RWPE1 (cell line): ENCODE measurements at places on chromosomes 4 and X.

- DNase-seq = no peak
These were observed 140.2 kb upstream of the KLF3 start for GRCh38 chr4:38523524-38524448.

- no peak for DNase-seq
These were observed 32.7 kb upstream of the GLRA2 start for GRCh38 chrX:14496674-14497073.

GRCh38 chr4:93865650-93866049 lies 37.1 kb downstream of the ATOH1 start:
- DNase-seq = no peak

DNA sequence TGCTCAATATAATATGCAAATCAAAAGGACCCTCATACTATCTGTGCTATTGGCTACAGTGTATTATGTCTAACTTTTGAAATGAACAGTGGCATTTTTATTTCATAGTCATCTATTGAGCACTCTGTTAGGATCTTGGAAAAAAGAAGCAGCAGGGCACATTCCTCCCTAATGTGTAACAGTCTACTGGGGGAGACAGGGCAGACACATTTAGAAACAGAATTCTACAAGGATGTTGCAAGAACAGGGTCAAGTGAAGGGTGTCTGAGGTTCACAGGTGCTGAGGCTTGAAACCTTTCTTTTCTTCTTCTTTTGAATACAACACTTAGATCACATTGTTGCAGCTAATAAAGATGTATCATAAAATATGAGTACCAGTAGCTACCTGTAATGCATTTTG lies 129.7 kb upstream of the SLC4A4 start:
- no peak for DNase-seq

DNA sequence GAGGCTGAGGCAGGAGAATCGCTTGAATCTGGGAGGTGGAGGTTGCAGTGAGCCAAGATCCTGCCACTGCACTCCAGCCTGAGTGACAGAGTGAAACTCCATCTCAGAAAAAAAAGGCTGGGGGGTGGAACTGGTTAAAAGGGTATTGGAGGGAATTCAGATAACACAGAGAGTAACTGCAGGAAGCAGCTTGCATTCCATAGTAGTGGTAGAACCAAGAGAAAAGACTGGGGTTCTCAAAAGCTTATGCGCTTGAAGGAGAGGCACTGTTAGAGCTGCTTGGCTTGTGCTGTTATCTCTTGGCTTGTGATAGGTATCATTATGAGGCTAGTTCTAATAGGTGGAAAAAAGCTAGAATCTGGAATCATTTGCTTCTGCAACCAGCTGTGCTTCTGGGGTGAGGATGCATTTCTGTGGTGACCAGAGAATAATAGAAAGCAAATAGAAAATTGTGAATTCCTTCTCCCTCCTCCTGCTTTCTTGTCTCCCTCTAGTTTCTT lies 91.2 kb upstream of the ELOVL6 start:
- DNase-seq = no peak

GRCh38 chr4:98653890-98654867 lies 4.2 kb downstream of the TSPAN5 start:
- peak; percentile 81 for DNase-seq

GRCh38 chr4:89894649-89895550 lies at the start of gene MMRN1:
Gene MMRN1, plus strand, starts transcription at chr4:89894854. Its CDS starts 118 bp downstream, at chr4:89894972.
- DNase-seq = no peak

GRCh38 chr4:1087371-1087770 lies 26.0 kb downstream of the RNF212 start:
- DNase-seq = no peak

DNA sequence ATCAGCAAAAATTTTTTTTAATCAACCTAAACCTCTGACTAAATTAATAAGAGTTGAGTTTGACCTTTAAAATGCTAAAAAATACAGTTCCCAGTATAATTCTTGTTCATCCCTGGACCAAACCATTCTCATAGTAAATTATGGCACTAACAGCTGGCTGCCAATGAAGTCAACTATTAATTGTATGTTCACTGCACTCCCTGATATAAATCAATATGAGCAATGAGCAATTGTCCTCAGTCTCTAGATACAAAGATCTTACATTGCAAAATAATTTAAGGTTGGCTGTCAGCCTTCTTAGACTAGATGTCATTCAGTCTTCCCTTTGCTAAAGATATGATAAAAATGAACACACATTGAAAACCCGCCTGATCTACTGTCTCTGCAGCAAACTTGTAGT lies 39.3 kb downstream of the NKX6-1 start:
- DNase-seq = no peak

- no peak for DNase-seq
These were observed 1050.0 kb upstream of the INTU start for GRCh38 chr4:126582737-126583136.

DNA sequence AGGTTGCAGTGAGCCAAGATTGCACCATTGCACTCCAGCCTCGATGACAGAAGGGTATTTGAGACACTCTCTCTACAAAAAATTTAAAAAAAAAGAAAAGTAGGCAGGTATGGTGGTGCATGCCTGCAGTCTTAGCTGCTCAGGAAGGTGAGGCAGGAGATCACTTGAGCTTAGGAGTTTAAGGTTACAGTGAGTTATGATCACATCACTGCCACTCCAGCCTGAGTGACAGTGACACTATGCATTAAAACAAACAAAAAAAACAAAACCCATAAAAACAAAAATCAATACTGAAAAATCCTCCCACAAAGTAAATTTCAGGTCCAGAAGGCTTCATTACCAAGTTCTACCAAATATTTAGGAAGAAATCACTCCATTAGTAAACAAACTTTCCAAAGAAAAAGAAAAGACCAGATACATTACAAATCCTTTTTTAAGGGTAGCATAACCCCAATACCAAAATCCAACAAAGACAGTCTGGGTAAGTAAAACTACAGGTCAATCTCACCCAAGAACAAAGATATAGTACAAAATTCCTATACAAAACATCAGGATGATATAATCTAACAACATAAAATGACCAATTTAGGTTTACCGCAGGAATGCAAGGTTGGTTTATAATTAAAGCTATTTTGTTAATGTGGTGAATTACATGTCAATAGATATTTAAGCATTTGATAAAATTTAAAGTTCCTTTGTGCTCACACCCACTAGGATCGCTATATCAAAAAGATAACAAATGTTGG lies 11.7 kb downstream of the NELFA start:
- DNase-seq = no peak

DNA sequence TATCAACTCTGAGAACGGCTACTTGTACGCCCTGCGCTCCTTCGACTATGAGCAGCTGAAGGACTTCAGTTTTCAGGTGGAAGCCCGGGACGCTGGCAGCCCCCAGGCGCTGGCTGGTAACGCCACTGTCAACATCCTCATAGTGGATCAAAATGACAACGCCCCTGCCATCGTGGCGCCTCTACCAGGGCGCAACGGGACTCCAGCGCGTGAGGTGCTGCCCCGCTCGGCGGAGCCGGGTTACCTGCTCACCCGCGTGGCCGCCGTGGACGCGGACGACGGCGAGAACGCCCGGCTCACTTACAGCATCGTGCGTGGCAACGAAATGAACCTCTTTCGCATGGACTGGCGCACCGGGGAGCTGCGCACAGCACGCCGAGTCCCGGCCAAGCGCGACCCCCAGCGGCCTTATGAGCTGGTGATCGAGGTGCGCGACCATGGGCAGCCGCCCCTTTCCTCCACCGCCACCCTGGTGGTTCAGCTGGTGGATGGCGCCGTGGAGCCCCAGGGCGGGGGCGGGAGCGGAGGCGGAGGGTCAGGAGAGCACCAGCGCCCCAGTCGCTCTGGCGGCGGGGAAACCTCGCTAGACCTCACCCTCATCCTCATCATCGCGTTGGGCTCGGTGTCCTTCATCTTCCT lies 2.7 kb downstream of the PCDH10 start:
- no peak for DNase-seq

- DNase-seq = no peak
These were observed 757 bp upstream of the SRPK3 start for GRCh38 chrX:153779891-153780677.

DNA sequence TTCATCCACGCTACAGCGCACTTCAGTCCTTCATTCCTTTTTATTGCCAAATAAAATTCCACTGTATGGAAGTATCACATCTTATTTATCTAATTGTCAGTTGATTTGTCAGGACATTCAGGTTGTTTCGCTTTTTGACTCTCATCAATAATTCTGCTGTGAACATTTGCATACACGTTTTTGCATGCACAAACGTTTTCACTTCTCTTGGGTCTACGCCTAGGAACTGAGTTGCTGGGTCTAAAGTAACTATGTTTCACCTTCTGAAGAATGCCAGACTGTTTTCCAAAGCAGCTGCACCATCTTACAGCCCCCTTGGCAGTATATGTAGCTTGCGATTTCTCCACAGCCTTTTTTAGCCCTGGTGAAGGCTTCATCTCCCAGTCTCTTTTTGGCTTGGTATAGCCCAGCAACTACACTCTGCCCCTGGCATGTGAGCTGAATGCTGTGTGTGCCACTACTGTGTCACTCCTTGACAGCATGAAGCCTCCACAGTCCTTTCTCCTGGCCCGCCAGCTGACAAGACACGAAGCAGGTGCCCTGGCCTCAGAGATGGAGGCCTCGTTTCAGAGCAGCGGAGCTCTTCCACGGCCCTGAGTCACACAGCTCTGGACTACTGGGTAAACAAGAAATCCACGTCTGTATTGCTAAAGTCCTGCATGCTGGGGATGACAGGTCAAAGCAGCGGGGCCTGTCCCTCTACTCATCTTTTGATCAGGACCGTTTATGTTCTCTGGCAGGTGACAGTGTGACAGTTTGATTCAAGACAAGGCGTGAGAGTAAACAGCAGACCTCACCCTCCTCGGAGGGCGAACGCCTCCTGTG lies 75.5 kb downstream of the NSUN7 start:
- DNase-seq = no peak

- DNase-seq = no peak
These were observed 34.8 kb downstream of the PHOX2B start for GRCh38 chr4:41713768-41714167.

DNA sequence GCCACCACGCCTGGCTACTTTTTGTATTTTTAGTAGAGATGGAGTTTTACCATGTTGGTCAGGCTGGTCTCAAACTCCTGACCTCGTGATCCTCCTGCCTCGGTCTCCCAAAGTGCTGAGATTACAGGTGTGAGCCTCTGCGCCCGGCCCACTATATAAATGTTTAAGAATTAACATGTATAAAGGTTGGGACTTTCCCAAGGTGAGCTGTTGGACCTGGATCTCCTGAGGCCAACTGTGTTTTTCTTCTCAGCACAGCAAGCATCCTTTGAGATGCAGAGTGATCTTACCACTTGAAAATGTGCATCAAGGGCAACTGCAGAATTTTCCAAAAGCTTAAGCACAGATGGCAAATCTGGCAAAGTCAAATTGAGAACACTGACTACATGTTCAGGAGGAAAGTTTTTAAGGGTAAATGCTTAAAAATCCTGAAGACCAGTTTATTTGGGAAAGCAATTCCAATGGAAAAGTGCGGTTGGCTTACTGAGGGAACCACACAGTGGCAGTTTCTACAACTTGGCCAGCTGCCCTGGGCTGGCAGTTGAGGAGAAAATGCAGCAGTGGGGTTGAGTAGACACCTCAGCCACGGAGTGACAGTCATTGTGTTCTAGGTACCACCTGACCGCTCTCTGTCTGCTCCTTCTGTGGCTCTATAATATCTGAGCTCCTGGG lies 168.9 kb downstream of the CBR4 start:
- no peak for DNase-seq

GRCh38 chrX:18677161-18677869 lies 5.4 kb upstream of the RS1 start:
- DNase-seq = no peak

DNA sequence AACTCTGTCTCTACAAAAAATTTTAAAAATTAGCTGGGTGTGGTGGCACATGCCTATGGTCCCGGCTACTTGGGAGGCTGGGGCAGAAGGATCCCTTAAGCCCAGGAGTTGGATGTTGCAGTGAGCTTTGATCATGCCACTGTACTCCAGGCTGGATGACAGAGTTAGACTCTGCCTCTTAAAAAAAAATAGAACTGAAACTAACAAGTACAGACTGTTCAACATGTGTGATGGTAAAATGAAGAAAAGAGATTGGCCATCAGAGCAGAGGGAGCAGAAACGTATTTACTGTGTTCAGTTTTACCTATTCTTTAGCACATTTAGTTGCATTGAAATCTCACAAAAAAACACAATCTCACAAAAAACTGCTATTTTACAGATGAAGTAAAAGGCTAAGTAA lies 77.9 kb upstream of the NAP1L5 start:
- DNase-seq = no peak

- DNase-seq = no peak
These were observed 480.5 kb upstream of the FSTL5 start for GRCh38 chr4:162644346-162644745.

GRCh38 chrX:109773374-109773773 lies 40.3 kb upstream of the ACSL4 start:
- DNase-seq = no peak

DNA sequence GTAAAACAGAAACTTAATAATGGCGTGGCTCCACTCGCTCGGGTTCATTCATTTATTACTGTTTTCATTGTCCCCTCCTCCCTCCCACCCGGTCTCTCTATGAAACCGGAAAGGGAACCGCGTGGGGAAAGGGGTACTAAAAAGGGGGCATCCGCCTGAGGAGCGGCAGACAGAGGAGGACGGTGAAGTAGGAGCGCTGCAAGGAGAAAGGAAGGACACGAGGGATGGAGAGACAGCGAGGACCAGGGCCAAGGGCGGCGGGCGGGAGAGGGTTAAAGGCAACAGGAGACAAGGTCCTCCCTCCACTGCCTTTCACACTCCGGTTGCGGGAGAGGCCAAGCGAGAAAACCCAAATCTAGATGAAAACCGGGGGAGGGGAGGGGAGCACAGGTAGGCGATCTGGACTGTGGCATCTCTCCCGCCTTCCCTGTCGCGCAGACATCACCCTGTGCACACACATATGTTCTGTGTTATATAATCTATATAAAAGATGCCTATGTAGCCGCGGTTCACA lies 829 bp downstream of the ELOVL6 start:
- DNase-seq = peak; percentile 27

DNA sequence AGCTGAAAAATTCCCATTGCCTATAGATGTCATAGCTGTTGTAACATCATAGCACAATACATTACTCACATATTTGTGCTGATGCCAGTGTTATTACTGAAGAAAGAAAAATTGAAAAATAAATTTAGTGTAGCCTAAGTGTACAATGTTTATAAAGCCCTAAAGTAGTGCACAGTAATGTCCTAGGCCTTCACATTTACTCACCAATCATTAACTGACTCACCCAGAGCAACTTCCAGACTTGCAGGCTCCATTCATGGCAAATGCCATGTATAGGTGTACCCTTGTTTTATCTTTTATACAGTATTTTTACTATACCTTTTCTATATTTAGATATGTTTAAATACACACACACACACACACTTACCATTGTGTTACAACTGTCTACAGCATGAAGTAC lies 265.4 kb upstream of the MAGEB18 start:
- DNase-seq = no peak

- no peak for DNase-seq
These were observed 152.7 kb downstream of the TEX11 start for GRCh38 chrX:70755850-70756249.

- no peak for DNase-seq
These were observed 115.5 kb upstream of the ACSL4 start for GRCh38 chrX:109848461-109849050.
